Stimulated activated CD4-positive, alpha-beta T cell treated with anti-CD3 and anti-CD28 coated beads, Interleukin-1b, Interleukin-23, amount 100 ng/mL, for 1 hour (primary cell): ENCODE measurements at places on chromosomes 2 and 18.

DNA sequence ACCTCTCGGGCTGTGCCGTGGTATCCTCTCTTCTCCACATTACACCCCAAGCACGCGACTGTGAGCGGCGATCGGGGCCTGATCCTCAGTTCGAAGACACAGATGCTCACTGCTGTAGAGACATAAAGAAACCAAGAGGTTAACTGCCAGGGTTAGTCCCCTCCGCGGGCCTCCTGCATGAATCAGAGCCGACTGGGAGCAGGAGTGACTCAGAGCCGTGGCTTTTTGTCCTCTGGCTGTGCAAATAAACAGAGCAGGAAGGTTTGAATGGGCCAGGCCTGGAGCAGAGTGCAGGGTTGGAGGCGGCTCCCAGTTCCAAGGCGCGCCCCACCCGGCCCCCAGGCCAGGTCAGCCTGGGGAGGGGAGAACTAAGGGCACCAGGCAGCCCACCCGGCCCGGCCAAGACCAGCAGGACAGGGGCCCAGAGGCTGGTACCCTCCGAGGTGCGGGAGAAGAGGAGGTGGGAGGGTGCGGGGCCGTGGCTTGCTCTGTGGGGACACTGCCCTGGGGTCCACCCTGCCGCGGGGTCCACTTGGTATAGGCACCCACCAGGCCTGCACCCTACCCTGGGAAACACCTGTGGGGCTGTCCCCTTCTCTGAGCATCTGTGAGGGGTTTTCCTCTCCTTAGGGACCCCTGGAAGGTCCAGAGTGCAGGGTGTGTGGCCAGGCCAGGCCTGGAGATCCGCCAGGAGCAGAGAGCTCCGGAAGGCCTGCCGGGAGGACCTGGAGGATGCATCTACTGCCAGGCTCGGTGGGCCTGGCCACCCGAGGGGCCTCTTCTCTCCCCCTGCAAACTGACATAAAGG lies 16.5 kb downstream of the TWIST2 start:
- DNase-seq, result no peak

GRCh38 chr18:48658721-48659120 lies 119.9 kb downstream of the CTIF start:
- DNase-seq, result no peak

DNA sequence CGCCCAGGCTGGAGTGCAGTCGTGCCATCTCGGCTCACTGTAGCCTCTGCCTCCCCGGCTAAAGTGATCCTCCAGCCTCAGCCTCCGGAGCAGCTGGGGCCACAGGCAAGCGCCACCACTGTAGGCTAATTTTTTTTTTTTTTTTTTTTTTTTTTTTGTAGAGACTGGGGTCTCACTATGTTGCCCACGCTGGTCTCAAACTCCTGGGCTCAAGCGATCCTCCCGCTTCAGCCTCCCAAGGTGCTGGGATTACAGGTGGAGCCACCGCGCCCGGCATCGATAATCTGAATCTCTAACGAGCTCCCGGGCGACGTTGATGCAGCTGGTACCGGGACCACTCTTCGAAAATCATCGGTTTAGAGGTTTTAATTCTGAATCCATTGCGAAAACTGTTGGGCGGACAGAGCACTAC lies 520 bp upstream of the CYP20A1 start:
- DNase-seq, result no peak

- DNase-seq, result no peak
These were observed 32.4 kb upstream of the YWHAQ start for GRCh38 chr2:9663008-9663879.

DNA sequence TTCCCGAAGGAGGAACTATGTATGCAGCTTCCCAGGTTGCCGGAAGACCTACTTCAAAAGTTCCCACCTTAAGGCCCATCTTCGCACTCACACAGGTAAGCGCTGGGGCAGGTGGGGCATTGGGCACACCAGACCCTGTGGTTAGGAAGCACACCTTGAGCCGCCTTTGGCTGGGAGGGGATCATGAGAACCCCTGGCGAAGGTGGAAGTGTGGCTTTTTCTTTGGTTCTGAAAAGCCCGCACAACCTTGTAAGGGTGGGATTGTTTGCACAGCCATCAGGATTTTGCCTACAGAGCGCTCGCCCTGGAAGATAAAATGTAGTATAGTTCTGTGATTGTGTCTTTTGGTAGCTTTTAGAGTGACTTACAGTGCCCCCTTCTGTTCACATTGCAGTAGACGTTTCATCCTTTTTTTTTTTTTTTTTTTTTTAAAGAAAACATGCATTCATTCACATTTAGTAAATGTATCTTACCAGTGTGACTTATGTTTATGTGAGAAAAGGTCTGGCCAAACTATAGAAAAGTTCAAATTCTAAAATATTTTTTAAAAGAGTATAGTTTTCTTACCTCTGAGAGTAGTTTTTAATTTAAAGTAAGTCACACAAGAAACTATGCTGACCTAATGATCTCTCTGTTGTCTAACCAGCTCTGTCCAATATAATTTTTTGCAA lies 5.3 kb downstream of the KLF11 start:
- DNase-seq, result no peak

DNA sequence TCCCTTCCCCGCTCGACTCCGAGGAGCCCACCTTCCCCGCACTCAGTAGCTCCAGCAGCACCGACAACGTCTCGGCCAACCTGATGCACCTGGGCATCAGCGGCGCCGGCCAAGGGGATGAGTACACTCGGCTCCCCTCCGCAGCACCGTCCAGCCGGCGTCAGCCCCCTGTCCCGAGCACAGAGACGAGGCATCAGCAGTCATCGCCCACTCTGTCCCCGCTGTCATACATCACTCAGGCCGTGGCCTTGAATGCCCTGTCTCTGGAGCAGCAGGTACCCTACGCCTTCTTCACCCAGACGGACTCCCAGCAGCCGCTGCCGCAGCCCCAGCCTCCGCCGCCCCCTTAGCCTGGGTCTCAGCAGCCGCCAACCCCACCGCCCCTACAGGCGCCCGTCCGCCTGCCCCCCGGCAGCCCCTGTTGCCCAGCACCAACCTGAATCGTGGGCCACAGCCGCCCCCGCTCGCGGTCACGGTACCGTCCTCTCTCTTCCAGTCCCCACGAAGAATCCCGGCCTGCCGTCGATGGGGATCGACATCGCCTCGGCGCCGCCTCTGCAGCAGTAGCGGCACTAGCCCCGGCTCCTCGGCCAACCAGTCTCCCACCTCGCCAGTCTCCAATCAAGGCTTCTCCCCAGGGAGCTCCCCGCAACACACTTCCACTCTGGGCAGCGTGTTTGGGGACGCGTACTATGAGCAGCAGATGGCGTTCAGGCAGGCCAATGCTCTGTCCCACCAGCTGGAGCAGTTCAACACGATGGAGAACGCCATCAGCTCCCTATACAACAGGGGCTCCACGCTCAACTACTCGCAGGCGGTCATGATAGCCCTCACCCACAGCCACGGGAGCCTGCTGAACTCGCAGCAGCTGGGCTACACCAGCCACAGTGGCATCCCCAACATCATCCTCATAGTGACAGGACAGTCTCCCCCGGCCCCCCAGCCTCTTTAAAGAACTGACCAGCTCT lies 1195.9 kb upstream of the CHAC2 start:
- no peak for DNase-seq

GRCh38 chr2:230823264-230823964 lies 41.3 kb upstream of the ITM2C start:
- no peak for DNase-seq

GRCh38 chr2:101704046-101704466 lies 6.5 kb downstream of the MAP4K4 start:
- DNase-seq, result no peak

DNA sequence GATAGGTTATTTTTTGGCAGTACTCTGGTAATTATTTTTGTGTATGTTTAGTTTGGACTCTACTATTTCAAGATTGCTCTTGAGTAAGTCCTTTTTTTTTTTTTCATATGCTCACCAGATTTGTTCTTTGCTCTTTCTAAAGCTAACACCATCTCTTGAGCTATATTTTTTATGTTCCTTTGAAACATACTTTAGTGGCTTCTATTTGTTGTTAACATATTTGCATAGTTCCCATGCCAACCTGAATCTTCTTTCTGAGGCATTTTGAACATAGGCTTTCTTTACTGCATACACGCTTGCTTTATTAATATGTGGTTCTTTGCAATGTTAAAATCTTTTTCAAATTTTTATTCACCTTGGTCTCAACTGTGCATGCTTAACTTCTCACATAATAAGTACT lies 1644.9 kb downstream of the SUCLG1 start:
- no peak for DNase-seq

DNA sequence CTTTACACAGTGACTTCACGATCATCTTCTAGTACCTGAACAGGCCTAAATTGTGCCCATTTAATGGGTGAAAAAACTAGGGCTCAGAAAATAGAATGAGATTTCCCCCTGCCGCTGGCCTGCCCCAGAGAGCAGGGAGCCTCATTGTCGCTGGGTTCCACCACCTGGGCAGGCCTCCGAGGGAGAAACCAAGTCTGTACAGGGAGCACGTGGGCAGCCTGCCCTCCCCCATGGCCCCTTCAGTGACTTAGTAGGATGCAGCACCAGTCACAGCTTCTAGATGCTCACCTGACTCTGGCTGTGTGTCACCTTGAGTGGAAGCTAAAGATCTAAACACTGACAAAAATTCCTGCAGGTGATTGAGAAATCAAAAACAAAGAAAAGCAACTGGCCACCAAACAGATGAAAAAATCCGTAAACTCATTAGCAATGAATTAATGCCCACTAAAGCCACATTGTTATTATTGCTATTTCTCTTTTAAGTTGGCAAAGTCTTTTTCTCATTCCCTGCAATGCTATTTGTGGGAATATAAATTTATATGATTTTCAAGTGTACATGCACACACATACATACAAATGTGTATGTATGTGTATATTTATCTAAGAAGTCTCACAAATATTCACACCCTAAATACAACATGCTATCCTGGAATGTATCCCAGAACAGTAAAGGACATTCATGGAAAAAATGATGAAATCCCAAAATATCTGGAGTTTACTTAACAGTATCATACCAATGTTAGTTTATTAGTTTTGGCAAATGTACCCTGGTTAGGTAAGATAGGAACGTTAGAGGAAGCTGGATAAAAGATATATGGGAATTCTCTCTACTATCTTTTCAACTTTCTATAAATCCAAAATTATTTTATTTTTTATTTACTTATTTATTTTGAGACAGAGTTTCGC lies 18.7 kb upstream of the ASPRV1 start:
- no peak for DNase-seq

DNA sequence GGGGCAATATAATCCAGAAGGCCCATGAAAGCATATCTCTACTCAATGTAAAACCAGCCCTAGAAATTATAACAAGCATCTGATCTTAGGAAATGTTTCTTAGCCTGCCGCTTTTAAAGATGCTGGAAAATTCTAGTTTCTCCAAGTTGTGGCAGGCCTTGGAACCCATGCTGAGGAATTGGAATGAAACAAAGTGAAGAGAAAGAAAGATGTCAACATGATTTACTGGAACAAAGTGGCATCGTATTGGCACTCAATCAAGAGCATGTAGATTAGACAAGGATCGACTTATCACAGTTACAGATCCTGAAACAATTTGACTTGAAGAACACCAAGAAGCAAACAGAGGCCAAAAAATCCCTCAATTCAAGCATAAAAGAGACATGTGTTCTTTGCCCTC lies 28.7 kb downstream of the CNTNAP5 start:
- DNase-seq, result no peak

DNA sequence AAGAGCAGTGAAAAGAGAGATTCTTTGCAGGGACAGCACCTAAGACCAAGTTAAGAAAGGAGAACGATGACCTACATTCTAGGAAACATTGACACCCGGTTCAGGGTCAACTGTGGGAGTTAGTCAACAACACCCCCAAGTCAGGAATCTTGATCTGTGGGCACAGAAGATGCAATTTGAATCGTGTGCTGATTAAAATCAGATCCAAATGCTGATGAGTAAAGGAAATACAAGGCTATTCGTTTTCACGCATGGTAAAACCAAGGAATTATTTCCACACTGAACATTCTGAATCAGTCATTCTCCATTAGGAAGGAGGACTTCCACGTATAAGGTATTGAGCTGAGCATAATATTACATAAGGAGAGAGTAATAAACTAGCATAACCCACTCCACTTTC lies 124.2 kb downstream of the COPS8 start:
- no peak for DNase-seq

- DNase-seq, result no peak
These were observed 3.1 kb downstream of the FECH start for GRCh38 chr18:57583297-57583835.

DNA sequence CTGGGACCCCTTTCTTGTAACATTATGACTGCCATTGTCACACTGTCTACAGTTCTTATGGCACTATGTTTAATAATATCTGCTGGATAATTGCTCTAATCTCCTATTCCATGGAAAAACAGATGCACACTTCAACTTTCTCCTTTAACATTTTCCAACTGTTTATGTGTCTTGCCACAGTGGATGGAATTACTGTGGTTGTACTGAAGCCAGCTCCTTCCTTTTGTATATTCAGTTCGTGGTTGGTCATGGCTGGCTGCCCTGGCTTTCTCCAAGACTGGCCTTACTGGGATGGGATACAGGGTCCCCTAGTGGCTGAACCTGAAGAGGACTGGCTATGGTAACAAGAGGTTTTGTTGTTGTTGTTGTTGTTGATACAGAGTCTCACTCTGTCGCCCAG lies 113.9 kb downstream of the SS18 start:
- DNase-seq, result no peak

GRCh38 chr2:84115173-84115857 lies 343.8 kb downstream of the SUCLG1 start:
- DNase-seq, result no peak

DNA sequence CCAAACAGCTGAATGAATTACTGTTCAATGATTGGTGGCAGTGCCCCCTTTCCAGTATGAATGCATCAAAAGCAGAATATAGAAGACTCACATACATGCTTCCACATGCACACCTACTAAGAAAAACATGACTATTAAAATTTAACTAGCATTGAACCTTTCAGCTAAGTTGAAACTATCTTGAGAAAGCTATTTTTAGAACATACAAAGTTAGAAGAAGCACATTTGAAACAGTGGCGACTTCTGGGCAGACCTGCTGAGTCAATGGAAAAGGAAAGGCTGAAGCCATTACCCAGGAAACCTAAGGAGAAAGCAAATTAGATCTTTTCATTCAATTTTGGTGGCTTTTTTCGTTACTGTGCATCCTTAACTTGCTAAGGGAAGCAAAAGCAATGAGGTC lies 55.9 kb downstream of the PLA2R1 start:
- no peak for DNase-seq

- no peak for DNase-seq
These were observed 18.6 kb downstream of the LYPD1 start for GRCh38 chr2:132651115-132652045.

- no peak for DNase-seq
These were observed 115.2 kb downstream of the SPHKAP start for GRCh38 chr2:228066126-228066798.

DNA sequence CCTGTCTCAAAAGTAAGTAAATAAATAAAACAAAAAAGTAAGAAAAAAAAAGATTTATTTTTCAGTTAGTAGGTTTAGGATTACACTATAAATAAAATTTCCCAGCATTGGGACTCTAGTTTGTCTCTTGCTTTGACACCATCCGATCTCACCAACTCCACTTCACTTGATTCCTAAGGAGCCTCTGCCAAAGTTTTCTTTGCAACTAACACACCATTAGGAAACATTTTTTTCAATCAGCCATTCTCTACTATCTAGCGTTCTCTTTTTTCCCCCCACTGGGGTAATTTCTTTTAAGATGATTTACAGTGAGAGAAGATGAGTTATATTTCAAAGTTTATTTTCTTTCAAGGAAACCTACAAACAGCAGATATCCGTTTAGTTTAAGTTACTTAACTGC lies 10.6 kb upstream of the NEMP2 start:
- DNase-seq, result no peak
